ENCODE measurements at places on chromosomes 11 and 22.

- no peak for DNase-seq
These were observed 327.7 kb downstream of the DLG2 start for GRCh38 chr11:85299258-85299942.

- no peak for DNase-seq
These were observed 12.9 kb upstream of the POU2AF3 start for GRCh38 chr11:111285189-111286091.

DNA sequence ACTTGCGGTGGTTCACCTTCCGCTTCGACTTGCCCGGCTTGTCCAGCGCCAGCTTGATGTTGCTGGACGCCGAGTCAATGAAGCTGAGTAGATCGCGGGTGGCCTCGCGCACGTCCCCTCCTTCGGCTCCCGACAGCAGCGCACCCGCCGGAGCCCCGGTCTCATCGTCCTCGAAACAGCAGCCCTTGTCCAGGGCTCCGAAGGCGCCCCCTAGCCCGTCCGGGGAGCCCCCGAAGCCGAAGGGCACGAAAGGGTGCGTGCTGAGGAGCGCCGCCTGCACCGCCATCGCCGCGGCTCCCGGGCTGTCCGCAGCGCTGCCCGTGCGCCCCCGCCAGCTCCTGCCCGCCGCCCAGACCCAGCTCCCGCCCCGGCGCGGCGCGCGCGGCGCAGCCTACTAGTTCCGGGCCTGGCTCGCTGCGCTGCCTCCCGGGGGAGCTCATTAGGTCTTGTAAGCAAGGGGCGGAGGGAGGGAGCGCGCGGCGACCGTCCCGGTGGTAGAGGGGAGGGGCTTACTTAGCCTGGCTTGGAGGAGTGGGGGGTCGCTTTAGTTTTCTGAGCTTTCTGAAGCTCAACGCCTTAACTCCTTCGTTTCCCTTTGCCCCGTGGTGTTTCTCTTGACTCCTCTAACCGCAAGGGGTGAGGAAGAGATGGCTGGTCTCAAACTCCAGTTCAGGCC is at the start of gene FAM181B:
Gene FAM181B (minus strand): TSS at position 421 of the 676 bp plus-strand sequence. CDS start 135 bp downstream, at position 286.
- DNase-seq, result no peak

GRCh38 chr11:776263-776560 is 1.1 kb downstream of the GATD1 start:
- DNase-seq, result no peak

GRCh38 chr22:27598792-27599191 is 202.8 kb downstream of the MN1 start:
- no peak for DNase-seq

- no peak for DNase-seq
These were observed 84.9 kb upstream of the RAB1B start for GRCh38 chr11:66183494-66184048.

- DNase-seq, result no peak
These were observed 42.4 kb downstream of the SMCO4 start for GRCh38 chr11:93500759-93501158.

DNA sequence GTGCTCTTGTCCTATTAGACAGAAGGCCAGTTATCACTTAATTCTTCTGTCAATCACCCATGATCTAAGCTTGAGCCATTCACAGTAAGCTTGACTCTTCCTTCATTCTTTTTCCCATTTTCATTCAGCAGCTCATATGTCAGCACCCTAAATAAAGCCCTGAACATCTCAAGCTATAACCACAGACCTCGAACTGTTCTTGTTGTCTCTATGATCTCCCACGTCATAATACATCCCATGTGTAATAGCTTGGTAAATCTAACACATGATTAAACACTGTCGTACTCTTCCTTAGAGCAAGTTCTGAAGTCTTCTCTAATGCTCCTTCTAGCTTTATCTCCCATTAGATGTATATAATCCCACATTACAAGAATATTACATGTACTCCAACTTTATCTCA is 14.4 kb downstream of the MUC15 start:
- no peak for DNase-seq

GRCh38 chr11:74663315-74663714 is 67.9 kb downstream of the CHRDL2 start:
- no peak for DNase-seq

GRCh38 chr11:47021527-47021818 is 84.9 kb downstream of the CSTPP1 start:
- DNase-seq, result no peak

GRCh38 chr22:35841907-35842518 is 124.3 kb downstream of the APOL5 start:
- no peak for DNase-seq

DNA sequence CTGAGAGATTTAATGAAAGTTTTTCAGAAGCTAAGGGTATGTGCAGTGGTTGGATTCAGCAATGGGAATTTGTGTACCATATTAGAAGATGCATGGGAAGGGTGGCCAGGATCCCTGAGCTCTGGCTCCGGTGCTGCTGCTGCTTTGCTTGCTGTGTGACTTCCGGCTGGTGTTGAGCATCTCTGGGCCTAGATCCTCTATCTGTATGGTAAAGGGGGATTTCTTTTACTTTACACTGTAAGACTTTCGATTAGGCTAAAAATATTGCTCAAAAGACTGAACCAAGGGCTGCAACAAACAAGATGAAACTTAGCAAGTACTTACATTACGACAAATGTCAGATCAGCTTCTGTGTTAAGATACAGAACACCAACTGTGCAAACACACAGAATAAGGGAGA is 39.1 kb downstream of the XRRA1 start:
- no peak for DNase-seq

DNA sequence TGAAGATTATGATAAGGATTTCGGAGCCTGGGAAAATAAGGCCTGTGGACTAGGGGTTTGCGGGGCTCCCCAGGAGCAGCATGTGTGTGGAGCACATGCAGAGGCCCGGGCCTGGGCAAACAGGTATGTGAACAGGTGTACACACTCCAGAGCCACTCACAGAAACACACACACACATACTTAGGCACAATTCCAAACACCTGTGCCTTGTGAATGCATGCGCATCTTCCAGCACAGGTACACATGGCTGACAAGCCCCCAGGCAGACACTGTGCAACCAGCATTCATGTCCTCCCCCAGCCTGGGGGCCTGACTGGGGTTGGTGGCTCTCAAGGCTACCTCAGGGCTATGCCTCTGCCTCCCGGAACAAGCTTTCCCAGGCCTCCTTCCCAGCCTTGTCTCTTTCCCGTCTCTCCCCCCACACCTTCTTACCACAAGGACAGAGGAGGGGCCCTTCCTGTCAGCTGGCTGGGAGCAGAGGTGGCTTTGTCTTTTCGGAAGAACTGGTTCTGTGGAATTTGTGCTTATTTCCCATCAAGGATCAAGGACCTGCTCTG is 2.6 kb upstream of the P2RY6 start:
- DNase-seq, result no peak

DNA sequence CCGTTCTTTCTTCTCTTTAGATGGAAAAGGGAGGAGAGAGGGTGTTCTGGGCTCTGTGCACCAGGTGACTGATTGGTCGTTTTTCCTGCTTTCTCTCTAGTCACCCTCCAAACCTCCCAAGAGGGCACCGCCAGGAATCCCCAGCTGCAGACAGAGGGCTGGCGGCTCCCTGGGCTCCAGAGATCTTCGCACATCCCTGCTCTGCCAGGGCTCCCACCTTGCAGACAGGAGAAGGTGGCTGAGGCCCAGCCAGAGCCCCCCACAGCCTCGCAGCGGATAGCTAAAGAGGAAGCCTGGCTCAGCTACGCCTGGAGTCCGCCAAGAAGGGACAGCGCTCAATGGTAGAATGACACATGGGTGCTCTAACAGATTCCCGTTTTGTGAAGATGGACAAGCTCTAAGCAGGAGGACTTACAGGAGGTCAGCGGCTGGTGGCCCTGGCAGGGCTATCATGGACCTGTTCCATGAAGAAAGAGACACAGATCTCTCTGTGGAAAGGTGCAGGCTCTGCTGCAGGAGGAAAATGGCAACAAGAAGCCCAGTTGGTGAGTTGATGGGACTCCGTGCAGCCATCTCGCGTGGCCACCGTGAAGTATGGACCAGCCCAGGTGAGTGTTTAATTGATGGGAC is 976.9 kb downstream of the BRD1 start:
- no peak for DNase-seq

- no peak for DNase-seq
These were observed 65.5 kb upstream of the FGF3 start for GRCh38 chr11:69884751-69885150.

DNA sequence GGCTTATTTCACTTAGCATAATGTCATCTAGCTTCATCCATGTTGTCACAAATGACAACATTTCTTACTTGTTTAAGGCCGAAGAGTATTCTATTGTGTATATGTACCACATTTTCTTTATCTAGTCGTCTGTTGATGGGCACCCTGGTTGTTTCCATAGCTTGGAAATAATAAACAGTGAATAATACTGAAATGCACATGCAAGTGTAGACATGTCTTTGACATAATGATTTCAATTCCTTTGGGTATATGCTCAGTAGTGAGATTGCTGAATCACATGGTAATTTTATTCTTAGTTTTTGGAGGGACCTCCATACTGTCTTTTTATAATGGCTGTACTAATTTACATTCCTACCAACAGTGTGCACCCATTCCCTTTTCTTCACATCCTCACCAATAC is 508.0 kb downstream of the NELL1 start:
- DNase-seq, result no peak

- DNase-seq, result peak; percentile 35
These were observed 51.4 kb upstream of the NUP50 start for GRCh38 chr22:45112136-45112879.

GRCh38 chr11:106217456-106217855 is 140.0 kb downstream of the AASDHPPT start:
- DNase-seq, result no peak

DNA sequence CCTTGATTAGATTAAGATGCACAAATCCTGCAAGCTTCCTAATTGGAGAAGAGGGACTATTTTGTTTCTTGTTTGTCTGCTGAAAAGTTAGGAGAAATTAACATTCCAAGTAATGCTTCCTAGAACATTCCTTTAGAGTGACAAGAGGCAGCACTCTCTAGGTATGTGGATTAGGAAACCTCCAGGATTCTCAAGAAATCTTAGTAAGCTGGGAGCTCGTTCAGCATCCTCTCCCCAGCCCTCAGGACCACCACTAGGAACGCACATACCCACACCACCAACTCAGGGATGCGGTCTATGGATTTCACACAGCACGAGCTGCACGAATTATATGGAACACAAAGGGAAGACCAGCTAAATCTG is 52.9 kb downstream of the NCAPD3 start:
- DNase-seq, result peak; percentile 15

GRCh38 chr11:94011478-94011877 is 9.7 kb upstream of the HEPHL1 start:
- no peak for DNase-seq

- no peak for DNase-seq
These were observed 901 bp upstream of the KMT2A start for GRCh38 chr11:118435290-118435892.

DNA sequence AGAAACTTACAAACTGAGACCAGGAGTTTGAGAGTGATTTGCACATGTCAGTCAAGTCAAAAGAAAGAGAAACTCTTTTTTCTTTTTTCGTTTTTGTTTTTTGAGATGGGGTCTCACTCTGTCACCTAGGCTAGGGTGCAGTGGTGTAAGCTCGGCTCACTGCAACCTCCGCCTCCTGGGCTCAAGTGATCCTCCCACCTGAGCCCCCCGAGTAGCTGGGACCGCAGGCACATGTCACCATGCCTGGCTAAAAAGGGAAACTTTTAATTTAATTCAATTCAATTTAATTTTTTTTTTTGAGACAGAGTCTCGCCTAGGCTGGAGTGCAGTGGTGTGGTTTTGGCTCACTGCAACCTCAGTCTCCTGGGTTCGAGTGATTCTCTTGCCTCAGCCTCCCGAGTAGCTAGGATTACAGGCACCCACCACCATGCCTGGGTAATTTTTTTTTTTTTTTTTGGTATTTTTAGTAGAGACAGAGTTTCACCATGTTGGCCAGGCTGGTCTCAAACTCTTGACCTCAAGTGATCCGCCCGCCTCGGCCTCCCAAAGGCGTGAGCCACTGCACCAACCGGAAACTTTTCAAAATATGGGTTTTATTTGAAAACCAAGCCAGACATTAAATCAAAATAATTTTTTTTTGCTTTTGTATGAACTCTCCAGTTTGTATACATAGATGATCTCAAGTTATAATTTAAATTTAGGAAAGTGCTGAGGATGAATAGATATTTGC is 9.9 kb downstream of the UCP3 start:
- no peak for DNase-seq

GRCh38 chr11:80900265-80900664 is 1459.4 kb upstream of the TENM4 start:
- no peak for DNase-seq

- no peak for DNase-seq
These were observed 134.6 kb downstream of the CCDC34 start for GRCh38 chr11:27228232-27228905.

GRCh38 chr11:420911-421321 is 6.1 kb upstream of the SIGIRR start:
- no peak for DNase-seq

GRCh38 chr11:4541071-4541470 is 3.9 kb upstream of the OR52M1 start:
- DNase-seq, result no peak

GRCh38 chr11:67120881-67121710 is 2.0 kb downstream of the KDM2A start:
- no peak for DNase-seq

- DNase-seq, result no peak
These were observed 11.4 kb downstream of the BCL9L start for GRCh38 chr11:118914178-118914918.

GRCh38 chr11:105641433-105641832 is 31.6 kb downstream of the GRIA4 start:
- no peak for DNase-seq

DNA sequence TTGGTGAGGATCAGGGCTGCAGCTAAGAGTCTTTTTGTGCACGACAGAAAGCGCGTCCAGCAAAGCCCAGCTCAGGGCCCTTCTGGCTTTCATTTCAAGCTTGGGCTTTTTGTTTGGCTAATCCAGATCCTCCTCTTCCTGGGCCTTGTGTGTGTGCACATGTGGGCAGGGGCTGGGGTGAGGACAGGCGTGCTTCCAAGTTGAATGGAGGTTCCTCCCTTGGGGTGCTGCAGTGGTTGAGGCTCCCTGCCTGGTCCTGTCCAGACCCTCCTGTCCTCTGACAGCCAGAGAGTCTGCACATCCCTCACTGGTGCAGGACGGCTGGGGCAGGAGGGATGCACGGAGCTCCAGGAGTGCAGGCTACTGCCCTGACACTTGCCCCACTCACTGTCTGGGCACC is 62.0 kb upstream of the NECTIN1 start:
- no peak for DNase-seq

DNA sequence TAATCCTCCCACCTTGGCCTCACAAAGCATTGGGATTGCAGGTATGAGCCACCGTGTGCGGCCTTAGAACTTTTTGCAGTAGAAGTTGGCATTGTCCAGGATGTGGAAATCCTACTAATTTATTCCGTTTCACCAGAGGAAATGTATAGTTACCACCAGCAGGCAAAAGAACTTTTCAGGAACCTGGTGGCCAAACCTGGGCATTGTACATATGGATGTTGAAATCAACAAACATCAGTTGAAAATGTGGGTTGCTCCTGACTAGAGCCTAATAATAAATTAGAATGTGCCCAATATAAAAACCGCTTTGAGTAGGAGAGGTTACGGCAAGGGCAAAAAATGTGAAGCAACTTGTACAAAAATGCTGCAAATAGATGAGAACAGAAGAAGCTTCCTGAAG is 40.7 kb upstream of the XBP1 start:
- no peak for DNase-seq

GRCh38 chr11:116078101-116078591 is 573.9 kb upstream of the CADM1 start:
- no peak for DNase-seq
